Amygdala (tissue), 56 donors: ENCODE measurements at places on chromosomes 2 and 18.

DNA sequence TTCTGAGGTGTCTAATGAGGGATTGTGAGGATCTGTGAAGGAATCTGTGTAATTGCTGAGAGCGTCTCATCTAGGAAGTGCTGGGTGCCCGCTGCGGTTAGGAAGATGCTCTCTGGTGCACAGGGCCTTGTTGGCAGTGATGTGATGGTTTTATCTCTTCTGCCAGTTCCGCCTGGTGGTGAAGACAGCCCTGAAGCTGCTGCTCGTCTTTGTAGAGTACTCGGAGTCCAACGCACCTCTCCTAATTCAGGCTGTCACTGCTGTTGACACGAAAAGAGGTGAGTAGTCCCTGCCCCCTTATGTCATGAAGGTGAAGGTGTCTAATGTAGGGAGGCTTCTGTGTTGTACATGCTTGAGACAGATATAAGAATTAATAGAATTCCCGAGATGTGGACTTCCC, 234.2 kb downstream of the TPGS2 start:
- DNase-seq = no peak

- DNase-seq = no peak
Observed at GRCh38 chr2:239359196-239359912, 41.5 kb downstream of the HDAC4 start.

DNA sequence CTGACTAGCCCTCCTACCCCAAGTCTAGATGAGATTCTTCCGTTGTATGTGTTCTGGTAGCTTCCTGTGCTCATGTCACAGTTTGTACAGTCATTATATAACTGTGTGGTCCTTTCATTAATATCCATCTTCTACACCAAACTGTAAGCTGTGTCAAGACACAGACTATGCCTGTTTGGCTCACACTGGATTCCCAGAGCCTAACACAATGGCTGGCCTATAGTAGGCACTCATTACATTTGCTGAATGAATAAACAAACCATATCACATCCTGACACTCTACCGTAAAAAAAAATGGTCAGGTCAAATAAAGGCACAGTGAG, 72.6 kb downstream of the ANKRD44 start:
- no peak for DNase-seq

GRCh38 chr2:203549406-203549805, 14.3 kb upstream of the RAPH1 start:
- DNase-seq = no peak

- DNase-seq = no peak
Observed at GRCh38 chr2:235563056-235563910, 69.4 kb downstream of the AGAP1 start.

DNA sequence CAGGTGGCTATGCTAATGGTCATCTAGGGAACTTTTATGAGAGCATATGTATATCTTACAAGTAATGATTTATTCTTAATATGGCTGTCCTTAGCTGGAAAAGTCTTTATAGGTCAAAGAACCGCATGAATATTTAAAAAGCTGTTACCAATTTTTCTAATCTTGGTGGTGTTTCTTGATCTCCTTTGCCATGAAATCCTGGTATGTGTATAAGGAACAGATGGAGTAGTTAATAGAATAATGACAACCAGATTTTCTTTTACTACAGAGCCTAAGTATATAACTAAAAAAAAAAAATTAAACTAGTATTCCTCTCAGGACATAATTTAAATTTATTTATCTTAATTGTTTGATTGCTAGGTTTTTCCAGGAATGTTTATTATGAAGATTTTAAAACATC, 74.5 kb downstream of the RHBDD1 start:
- DNase-seq = no peak

DNA sequence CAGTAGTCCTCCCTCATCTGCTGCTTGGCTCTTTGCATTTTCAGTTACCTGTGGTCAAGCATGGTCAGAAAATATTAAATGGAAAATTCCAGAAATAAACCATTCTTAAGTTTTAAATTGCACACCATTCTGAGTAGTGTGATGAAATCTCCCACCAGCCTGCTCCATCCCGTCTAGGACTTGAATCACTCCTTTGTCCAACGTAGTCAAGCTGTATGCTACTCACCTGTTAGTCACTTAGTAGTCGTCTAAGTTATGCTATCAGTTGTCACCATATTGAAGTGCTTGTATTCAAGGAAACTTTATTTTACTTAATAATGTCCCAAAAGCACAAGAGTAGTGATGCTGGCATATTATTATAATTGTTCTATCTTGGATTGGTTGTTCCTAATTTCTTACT, 172.5 kb downstream of the FIGN start:
- DNase-seq = no peak

DNA sequence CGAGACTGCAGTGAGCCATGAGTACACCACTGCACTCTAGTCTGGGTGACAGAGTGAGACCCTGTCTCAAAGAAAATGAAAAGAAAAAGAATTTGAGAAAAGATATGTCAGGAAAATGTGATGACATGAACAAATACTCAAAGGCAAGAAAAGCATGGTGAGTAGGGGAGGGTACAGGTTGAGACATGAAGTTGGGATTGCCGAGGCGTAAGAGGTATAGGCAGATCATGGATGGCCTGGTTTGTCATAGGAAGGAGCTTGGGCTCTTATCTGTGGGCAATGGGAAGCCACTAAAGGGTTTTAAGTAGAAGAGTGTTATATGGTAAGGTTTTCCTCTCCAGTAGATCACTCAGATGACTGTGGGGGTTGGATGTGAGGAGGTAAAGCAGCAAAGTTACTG, 32.3 kb downstream of the SPAST start:
- no peak for DNase-seq

DNA sequence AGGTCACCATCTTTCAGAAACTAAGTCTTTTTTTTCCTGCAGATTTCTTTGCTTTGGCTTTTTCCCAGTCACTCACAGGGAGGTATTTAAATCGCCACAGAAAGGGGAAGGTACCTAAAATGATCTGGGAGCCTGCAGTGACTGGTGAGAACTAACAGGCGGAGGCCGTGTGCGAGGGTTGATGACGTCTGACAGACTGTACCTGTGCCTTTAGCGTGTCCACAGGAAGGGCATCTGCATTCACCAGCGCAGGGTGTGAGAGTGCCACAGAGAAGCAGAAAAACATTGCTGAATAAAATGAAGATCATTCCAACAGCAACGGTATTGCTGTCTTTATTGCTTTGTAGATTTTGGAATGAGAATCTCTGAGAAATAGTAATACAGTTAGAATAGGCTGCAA, 5.7 kb downstream of the CTDP1 start:
- DNase-seq = no peak
